ENCODE measurements at places on chromosomes 1 and 21.

DNA sequence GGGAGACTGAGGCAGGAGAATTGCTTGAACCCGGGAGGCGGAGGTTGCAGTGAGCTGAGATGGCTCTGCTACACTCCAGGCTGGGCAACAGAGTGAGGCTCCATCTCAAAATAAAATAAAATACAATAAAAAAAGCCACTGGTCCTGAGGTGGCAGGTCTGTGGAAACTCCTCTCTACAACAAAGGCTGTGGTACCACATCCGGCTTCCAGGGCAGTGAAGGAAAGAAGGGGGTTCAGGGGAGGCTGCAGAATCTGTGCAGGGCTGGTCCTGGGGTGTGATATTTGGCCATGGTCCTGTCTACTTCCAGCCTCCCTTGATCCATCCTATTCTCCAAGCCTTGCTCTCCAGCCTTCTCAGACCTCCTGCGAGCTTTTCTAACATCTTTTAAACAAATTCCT lies 731 bp upstream of the ZNF683 start:
- peak; percentile 20 for DNase-seq

DNA sequence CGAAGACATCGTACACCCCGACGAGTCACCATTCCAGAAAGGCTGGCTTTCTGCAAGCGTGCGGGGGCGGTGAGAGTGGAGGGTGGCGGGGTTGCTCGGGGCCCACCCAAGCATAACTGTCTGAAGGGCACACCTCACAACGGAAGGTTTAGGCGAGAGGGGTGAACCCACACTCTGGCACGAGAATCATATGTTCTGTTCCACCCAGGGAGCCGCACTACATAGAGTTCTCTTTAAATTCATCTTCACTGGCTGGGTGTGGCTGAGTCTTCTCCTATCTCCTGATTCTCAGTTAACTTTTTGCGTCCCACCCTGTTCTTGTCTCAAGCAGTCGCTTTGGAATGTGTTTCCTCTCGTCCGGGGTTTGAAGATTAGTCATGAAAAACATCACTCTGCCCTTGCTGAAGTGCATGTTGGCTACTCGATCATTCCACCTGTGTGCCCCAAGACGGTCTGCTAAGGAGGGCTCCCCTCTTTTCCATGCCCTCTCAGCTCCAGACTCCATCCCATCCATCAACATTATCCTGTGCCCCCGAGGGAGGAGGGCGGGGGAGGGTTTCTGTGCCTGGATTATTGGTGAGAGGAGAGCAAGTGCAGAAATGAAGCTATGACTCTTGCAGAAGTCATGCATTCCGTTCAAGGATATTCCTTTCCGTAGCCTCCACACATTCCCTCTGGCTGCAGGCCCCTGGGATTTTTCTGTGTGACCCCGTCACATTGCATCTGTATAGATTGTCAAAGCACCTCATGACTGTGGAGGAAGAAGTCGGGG lies 53.5 kb upstream of the CD34 start:
- DNase-seq = no peak

- DNase-seq = no peak
These were observed 2.9 kb upstream of the FCMR start for GRCh38 chr1:206924592-206925105.

- no peak for DNase-seq
These were observed 460.2 kb downstream of the KIF26B start for GRCh38 chr1:245615001-245615400.

- no peak for DNase-seq
These were observed 9.9 kb upstream of the NPHP4 start for GRCh38 chr1:6001992-6002576.

DNA sequence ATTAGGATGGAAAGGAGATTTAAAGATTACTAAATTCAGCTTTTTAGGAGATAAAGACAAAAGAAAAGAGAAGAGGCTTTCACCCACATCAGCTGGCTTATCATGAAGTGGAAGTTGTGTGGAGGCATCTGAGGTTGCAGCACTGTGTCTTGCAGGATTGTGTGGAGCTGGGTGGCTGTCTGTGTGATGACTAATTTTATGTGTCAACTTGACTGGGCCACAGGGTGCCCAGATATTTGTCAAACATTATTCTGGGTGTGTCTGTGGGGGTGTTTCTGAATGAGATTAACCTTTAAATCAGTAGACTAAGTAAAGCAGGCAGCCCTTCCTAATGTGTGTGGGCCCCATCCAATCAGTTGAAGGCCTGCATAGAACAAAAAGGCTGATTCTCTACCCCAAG lies 3.9 kb downstream of the KCNA10 start:
- no peak for DNase-seq

DNA sequence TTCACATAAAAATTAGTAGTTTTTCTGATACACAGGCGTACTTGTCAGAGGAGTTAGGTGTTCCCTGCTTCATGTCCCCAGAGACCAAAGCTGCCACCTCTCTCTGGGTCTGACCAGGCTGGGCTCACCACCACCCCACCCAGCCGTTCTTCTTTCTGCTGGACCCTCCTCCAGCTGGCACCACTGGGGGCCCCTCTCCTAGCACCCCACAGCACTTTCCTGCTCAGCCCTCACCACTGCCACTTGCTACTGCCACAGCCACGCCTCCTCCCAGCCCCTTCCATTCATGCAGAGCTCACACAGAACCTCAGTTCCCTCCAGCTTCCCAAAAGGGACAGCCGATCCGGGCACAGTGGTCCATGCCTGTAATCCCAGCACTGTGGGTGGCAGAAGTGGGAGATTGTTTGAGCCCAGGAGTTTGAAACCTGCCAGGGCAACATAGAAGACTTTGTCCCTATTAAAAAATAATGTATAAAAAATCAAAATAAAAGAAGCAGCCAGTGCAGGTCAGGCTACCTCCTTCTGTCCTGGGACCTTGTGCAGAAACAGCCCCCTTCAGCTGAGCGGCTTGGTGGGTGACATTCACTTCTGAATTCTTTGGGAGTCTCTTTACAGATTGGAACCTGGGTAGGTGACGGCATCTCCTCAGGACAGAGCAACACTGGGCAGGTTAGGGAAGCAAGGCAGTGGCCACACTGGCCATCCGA lies 208.3 kb downstream of the TOMM20 start:
- DNase-seq = no peak

DNA sequence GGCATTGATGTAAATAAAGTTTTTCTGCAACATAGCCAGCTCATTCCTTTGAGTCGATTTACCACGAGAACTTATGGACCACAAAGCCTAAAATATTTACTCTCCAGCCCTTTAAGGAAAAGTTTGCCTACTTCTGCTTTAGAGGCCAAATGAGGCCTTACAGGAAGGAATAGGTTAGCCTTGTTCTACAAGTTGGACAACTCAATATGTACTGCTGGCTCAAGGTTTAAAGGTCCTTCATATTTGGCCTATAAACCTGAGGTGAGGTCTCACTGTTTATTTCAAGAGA lies 144.5 kb upstream of the DNAH14 start:
- DNase-seq = no peak

- DNase-seq = no peak
These were observed 18.1 kb upstream of the IGSF21 start for GRCh38 chr1:18089488-18089887.

- no peak for DNase-seq
These were observed 11.4 kb downstream of the THBS3 start for GRCh38 chr1:155196103-155196892.

- DNase-seq = no peak
These were observed 100.9 kb upstream of the DPT start for GRCh38 chr1:168829876-168830275.

DNA sequence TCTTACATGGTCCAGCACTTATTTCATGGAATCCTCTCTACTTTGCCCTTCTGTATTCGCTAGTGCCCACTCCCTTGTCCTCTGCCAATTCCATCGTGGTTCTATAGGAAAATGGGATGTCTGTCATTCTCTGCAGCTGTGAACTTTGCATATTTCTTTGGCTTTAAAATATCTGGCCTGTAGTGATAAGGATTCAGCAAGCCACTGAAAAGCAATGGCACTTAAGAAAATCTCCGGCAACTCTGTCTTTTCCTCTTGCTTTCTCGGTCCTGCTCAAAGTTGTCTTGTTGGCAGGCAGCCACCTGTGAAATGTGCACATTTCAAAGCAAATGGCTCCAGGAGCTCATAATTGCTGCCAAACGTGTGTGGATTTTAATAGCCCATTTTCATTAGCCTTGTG lies 91.8 kb downstream of the CHD1L start:
- DNase-seq = no peak

GRCh38 chr1:23825076-23825761 lies at the start of gene HMGCL:
Gene HMGCL (minus strand): TSS chr1:23825429. CDS start chr1:23825415, 14 bp downstream.
- DNase-seq = peak; percentile 77

DNA sequence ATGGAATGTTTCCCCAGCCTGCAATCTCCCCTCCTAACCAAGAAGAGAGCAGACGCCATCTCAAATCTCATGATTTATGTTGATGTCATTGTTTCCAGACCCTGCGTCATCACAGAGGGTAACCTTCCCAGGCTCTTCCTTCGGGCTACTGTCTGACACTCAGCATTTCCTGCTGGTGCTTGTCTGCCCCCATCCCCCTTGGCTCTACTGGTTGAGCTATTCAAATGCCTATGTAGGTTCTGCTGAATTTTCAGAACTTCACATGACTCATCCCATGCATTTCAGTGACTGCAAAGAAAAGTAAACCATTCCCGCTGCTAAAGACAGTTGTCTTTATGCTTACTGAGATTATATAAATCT lies 24.8 kb upstream of the ITPKB start:
- no peak for DNase-seq

- no peak for DNase-seq
These were observed 25.5 kb upstream of the CAP1 start for GRCh38 chr1:40014812-40015594.

- DNase-seq = no peak
These were observed 50.3 kb downstream of the LEPR start for GRCh38 chr1:65470766-65471165.

DNA sequence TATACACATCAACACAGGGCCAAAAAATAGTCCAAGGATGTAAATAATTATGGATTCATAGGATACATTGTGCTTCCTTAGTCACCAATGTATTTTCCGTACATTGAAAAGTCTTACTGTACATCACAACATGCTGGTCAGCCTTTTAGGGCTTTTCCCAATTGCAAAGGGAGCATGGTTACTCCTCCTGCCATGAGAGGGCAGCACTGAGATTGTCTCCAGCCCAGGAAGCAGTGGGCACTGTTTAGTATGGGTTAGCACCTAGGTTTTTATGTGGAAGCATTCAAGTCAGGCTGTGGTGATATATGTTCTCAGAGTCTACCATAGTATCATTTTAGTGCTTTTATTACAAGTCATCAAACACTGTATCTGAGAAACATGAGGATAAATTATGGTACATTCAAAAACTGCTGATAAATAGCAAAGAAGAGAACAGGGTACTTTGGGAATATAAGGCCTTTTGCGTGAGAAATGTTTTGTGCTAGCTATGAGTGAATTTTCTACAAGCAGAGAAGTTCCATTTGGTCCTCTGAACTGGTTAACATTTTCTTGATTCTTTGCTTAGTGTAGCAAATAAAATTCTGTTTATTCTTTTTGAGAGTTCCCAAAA lies 34.0 kb downstream of the ST6GALNAC5 start:
- no peak for DNase-seq

- no peak for DNase-seq
These were observed 39.0 kb downstream of the PRMT2 start for GRCh38 chr21:46674430-46675007.
